ENCODE measurements at places on chromosomes 7 and 10.

GRCh38 chr7:23106823-23107663, 1.5 kb downstream of the KLHL7 start:
- DNase-seq, result no peak

- DNase-seq, result no peak
These were observed 1.8 kb upstream of the ATG9B start for GRCh38 chr7:151025924-151026671.

DNA sequence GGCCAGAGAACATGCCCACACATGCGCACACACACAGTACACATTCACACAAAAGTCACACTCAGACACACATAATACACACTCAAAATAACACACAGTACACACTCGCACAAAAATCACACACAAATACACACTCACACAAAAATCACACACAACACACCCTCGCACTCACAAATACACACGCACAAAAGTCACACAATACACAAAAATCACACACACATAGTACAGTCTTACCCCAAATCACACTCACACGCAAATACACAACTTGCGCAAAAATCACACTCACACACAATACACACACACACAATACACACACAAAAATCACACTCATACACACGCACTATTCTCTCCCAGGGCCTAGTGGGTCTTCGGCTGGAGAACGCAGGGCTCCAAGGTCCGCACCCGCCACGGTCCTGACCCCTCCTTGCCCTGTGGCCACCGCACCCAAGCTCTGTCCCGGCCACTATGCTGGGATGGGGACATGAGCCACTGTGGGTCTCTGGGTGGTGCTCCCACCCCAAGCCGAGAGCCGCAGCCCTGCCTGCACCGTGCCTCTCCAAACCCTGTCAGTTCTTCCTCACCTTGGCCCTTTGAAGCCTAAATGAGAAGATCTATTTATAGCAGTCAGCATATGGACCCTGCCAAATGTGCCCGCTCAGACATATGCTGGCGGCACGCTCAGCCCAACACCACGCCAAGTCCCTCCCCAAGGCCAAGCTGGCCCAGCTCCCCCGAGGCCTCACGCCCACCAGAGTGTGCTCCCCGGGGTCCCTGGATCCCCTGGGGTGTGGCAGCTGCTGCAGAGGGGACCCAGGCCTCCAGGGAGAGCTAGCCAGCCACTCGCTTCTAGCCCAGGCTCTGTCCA, 55.9 kb downstream of the ELFN1 start:
- DNase-seq, result no peak

GRCh38 chr10:43249962-43250614, 16.8 kb downstream of the RASGEF1A start:
- no peak for DNase-seq

- no peak for DNase-seq
These were observed 101.4 kb upstream of the GLI3 start for GRCh38 chr7:42338231-42338915.

GRCh38 chr10:1968257-1969033, 231.1 kb upstream of the ADARB2 start:
- DNase-seq, result no peak

DNA sequence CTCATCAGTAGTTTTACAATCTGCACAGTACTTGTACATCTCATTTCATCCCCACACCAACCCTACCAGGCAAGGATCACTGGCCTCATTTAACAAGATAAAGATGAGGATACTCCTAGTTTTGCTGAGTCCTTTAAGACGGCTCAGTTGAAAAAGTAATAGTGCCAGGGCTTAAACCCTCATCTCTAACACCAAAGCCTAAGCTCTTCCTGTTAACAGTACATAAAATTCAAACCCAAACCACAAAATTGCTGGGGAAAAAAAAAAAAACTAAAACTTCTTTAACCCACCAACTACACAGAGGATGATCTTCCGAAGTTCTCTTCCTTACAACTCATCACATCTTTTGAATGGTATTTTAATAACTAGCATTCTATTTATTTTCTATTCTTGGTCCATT, 1.3 kb downstream of the SAR1A start:
- no peak for DNase-seq

DNA sequence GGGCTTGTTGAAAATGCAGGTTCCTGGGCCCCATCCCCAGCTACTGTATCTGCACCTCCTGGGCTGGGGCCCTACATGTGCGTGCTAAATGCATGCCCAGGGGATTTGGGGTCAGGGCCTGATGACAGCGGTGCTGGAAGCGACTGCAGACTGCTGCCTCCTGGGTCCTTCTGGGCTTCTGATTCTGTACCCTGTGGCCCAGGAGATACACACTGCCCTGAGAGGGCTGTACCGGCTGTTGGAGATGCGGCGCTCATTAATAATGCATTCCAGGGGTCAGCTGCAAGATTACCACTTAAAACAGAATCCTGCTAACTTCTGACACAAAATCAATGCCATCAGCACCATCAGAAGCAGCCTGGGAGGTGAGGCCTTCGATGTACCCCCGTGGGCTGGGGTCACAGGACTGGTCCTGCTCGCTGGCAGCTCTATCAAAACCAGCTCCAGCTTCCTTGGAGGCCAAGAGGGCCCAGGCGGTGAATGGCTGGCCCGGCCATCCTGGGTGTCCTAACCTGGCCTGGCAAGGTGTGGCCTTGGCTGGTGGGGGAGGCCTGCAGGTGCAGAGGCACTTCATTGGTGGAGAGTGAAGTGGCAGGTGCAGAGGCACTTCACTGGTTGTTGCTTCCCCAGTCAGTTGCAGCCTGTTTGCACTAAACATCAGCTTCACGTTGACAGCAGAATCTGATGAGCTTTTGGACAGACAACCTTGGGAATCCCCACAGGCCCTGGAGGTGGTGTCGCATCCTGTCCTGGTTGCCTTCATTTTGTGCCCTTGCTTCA, 79.2 kb downstream of the GLRX3 start:
- no peak for DNase-seq

DNA sequence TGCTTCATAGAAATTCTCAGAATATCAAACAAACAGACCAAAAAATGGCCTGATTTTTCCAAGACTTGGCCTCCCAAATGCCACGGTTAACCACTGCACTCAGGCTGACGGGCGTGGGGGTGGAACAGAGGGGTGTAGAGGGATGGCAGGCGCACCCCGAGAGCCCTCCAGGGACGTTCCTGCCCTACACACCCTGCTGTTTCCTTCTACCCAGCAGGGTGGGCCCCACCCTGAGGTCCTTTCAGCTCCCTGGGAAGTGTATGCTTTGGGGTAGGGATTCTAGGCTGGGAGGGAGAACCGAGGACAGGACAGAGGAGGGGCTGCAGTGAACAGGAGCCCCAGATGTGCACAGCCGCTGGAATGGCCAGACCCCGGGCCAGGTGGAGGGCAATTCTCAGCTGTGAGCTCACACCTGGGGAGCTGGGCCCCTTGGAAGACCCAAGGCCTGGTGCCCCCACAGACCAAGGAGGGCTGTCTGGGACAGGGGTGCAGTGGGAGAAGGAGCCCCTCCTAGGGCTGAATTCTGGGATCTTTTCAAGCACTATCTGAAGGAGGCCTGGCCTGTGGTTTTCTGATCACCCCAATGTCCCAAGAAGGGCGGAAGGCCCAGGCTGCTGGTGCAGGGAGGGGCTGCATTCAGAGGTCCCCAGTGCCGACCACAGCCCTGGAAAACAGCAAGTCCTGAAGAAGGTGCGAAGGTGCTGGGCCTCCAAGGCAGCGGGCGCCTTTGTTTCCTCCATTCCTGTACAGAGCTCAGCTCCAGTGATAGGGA, 32.9 kb upstream of the INPP5A start:
- DNase-seq, result no peak

DNA sequence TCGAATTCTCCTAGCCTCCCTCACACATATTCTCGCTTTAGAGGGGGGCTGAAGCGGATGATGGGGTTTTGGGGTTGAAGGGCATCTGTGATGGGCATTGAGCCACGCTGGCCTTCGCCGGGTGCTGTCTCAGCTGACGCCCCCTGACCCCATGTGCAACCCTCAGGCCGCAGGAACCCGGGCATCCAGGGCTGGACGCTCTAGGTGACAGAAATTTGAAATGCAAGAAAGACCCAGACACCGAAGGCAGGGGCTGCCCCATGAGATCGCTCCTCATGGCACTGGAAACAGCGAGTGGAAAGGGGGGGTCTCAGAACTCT, 664 bp upstream of the C10orf88 start:
- no peak for DNase-seq

- no peak for DNase-seq
These were observed 251.9 kb downstream of the AGMO start for GRCh38 chr7:15309872-15310271.

- no peak for DNase-seq
These were observed 49.4 kb upstream of the ARL4A start for GRCh38 chr7:12637819-12638592.

GRCh38 chr7:134636008-134636449, 10.6 kb upstream of the BPGM start:
- no peak for DNase-seq

GRCh38 chr10:52542906-52543305, 228.8 kb downstream of the DKK1 start:
- DNase-seq, result no peak

DNA sequence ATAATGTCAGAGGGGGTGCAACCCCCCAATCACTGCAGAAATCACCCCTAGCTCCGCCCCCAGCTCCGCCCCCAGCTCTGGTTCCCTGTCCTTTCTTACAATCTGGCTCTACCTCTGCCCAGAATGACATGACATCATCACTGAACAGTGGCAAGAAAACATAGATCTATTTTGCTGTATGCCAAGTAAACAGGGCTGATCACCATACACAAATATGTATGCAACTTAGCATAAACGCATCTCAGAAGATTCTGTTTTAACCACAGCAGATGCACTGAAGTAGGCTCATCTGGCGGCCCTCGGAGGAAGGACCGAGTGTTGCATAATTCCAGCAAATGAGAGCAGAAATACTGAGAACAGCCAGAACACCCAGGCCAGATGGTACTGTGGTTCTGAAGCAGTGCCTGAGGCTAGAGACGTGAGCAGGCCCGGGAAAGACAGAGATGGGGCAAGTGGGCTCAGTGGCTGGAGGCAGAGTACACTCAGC, 293.3 kb upstream of the KLF14 start:
- no peak for DNase-seq

All from cortex of kidney (tissue), 1 donor.